ENCODE measurements at places on chromosomes 5 and 9. TPM values are rescaled to one million over a fixed set of nuclear protein-coding genes. Genes with fewer than 3 reads are reported as not detected.

The CYLC2 gene
- polyA plus RNA-seq: not detected

The CNTNAP3 gene
- polyA plus RNA-seq: not detected

The SPATA31C1 gene
- polyA plus RNA-seq: not detected

The TMEM141 gene
- polyA plus RNA-seq: 32.9 TPM

The TUBB4B gene
- 56.7 TPM for polyA plus RNA-seq

The FOXI1 gene
- polyA plus RNA-seq: not detected

The MLANA gene
- not detected for polyA plus RNA-seq

The PKD2L2 gene
- polyA plus RNA-seq: 0.56 TPM

The IL4 gene
- 1.6 TPM for polyA plus RNA-seq

The TAF11L14 gene
- not detected for polyA plus RNA-seq

The ADAMTSL2 gene
- polyA plus RNA-seq: not detected

The ORM1 gene
- not detected for polyA plus RNA-seq

The IFNA21 gene
- polyA plus RNA-seq: not detected

The TXNDC8 gene
- not detected for polyA plus RNA-seq

The ST8SIA4 gene
- 21.1 TPM for polyA plus RNA-seq

The PCDHGB2 gene
- 0.54 TPM for polyA plus RNA-seq

The INSL6 gene
- not detected for polyA plus RNA-seq

The DIRAS2 gene
- polyA plus RNA-seq: not detected

The C5orf58 gene
- polyA plus RNA-seq: 0.84 TPM

The DAPK1 gene
- polyA plus RNA-seq: not detected

The PFN3 gene
- not detected for polyA plus RNA-seq

The PPP2CA gene
- polyA plus RNA-seq: 221 TPM

The SPEF2 gene
- polyA plus RNA-seq: 4.4 TPM

The STKLD1 gene
- 0.09 TPM for polyA plus RNA-seq

The IFNA1 gene
- polyA plus RNA-seq: not detected

The GPR151 gene
- polyA plus RNA-seq: not detected

The SPINK1 gene
- polyA plus RNA-seq: not detected

The PDE8B gene
- not detected for polyA plus RNA-seq

The NTRK2 gene
- polyA plus RNA-seq: not detected

The AK6 gene
- polyA plus RNA-seq: 81.9 TPM

The FSD1L gene
- polyA plus RNA-seq: 0.74 TPM

The SIT1 gene
- polyA plus RNA-seq: 239 TPM

The SCGB3A2 gene
- polyA plus RNA-seq: not detected

The ADCY2 gene
- not detected for polyA plus RNA-seq

The GABRA1 gene
- not detected for polyA plus RNA-seq

The IL3 gene
- not detected for polyA plus RNA-seq

The PCDHAC2 gene
- not detected for polyA plus RNA-seq

The MAMDC2 gene
- polyA plus RNA-seq: not detected

The SOHLH1 gene
- polyA plus RNA-seq: not detected

The TUSC1 gene
- not detected for polyA plus RNA-seq

The IFNA7 gene
- polyA plus RNA-seq: not detected

The CYFIP2 gene
- 332 TPM for polyA plus RNA-seq

The PDE6A gene
- not detected for polyA plus RNA-seq

The EPB41L4A gene
- 0.23 TPM for polyA plus RNA-seq

The FAM221B gene
- polyA plus RNA-seq: 0.03 TPM

The AQP7 gene
- polyA plus RNA-seq: 0.45 TPM

The GPX3 gene
- 0.52 TPM for polyA plus RNA-seq

The DTWD2 gene
- polyA plus RNA-seq: 1.6 TPM

The GRM6 gene
- not detected for polyA plus RNA-seq

All from CD4-positive, CD25-positive, alpha-beta regulatory T cell (primary cell).